Stimulated activated CD4-positive, alpha-beta T cell treated with anti-CD3 and anti-CD28 coated beads, TNF-alpha, amount 100 ng/mL, for 48 hours (primary cell): ENCODE measurements at places on chromosomes 3 and 15.

DNA sequence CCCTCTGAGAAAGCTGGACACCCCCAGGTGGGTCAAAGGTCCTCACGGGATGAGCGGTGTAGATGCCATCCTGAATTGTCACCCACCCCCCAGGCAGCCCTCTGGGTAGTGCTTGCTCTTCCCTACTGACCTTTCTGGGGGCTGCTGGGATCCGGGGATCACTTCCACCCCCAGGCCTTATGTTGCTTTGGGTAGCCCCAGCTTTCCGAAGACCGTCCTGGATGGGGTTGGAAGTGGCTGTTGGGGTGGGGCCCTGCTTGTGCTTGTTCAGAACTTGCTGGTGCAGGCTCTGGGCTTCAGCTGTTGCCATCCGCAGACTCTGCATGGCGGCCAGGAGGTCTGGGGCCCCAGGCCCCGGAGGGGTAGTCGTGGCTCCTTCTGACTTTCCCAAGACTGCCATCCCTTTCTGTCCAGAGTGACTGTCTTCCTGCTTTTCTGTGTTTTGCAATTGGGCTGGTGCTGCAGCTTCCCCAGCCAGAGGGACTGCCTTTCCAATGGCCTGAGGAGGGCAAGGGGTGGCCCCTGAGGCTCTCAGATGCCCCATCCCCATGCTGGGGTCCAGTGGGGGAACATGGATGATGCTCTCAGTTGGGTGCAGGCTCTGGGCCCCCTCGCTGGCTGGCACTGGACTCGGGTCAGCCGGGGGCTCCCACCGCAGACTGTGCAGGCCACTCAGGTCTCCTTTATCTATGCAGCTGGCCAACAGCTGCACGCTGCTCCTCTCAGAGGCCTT, 6.3 kb downstream of the XIRP1 start:
- DNase-seq: no peak

GRCh38 chr3:128066676-128067075, 14.4 kb downstream of the SEC61A1 start:
- DNase-seq: no peak

DNA sequence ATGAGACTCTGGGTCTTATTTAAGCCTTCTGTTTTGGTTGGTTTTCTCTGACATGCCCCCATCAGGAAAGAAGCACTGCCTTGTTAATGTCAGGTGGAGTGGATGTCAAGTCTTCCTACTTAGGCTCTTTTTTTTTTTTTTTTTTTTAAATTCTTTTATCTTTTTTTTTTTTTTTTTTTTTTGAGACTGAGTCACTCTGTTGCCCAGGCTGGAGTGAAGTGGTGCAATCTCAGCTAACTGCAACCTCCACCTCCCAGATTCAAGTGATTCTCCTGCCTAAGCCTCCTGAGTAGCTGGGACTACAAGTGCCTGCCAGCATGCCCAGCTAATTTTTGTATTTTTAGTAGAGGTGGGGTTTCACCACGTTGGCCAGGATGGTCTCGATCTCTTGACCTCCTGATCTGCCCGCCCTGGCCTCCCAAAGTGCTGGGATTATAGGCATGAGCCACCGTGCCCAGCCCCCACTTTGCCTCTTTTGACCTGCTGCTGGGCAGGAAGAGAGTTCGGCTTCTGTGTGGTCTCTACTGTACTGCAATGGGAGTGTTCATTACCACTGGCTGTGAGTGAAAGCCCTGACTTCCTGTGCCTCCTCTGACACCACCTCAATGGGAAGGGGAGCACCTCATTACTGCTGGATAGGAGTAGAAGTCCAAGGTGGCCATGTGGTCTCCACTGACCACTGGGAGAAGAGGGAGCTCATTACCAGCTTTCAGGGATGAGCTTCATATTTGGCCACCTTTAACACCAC, 10.9 kb downstream of the CTDSPL start:
- DNase-seq: no peak

- DNase-seq: no peak
Measured at GRCh38 chr3:160135851-160136250, 89.4 kb upstream of the C3orf80 start.

GRCh38 chr3:125433611-125434041, 58.5 kb upstream of the ZNF148 start:
- no peak for DNase-seq

DNA sequence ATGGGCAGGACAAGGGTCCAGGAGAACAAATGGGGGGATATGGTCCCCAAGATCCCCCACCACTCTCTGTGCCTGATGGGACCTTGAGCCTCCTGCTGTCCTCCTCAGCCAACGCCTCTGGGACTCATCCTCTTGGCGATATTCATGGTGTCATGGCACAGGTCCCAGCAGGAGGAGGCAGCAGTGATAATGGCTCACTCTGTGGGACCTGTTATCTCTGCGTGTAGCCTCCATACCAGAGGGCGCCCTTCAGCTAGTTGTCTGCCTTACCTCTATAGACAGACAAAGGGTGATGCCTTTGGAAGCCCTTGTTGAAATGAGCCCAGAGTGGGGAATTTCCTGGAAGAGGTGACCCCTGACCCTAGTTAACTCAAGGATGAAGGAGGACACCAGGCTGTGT, 7.4 kb downstream of the ZBTB47 start:
- DNase-seq: no peak

GRCh38 chr15:62573876-62574275, 408.8 kb upstream of the C2CD4B start:
- DNase-seq: no peak

DNA sequence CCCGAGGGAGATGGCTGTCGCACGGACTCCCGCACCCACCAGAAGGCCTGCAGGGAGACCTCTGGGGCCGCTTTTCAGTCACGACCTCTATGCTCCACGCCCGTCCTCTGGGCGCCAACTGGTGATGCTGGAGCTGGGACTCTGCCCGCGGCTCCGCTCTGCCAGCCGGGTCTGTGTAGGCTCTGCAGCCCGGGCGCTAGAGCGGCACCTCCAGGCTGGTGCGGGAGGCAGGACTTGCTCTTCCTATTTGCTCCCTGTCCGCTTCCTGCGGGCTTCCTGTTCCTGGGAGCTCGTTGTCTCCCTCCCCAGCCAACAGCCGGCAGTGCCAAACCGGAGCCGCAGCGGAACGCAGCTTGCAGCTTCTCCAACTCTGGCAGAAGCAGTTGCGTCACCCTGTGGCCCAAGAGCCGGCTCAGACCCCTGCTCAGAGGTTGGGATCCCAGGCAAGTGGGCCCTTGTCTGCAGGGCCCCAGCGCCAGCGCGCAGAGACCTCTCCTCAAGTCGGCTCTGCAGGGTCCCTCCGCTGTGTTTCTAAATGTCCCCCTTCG, 285.9 kb downstream of the XXYLT1 start:
- no peak for DNase-seq

GRCh38 chr3:16205156-16205870, 30.8 kb downstream of the GALNT15 start:
- no peak for DNase-seq

GRCh38 chr15:70257573-70258248, 160.0 kb upstream of the TLE3 start:
- DNase-seq: no peak

- DNase-seq: no peak
Measured at GRCh38 chr3:48248095-48248850, 7.4 kb downstream of the ZNF589 start.

- DNase-seq: no peak
Measured at GRCh38 chr15:70267879-70268278, 170.2 kb upstream of the TLE3 start.

GRCh38 chr15:31776039-31776438, 254.3 kb upstream of the CHRNA7 start:
- DNase-seq: no peak

GRCh38 chr15:79523266-79523665, 91.1 kb downstream of the MINAR1 start:
- DNase-seq: no peak

DNA sequence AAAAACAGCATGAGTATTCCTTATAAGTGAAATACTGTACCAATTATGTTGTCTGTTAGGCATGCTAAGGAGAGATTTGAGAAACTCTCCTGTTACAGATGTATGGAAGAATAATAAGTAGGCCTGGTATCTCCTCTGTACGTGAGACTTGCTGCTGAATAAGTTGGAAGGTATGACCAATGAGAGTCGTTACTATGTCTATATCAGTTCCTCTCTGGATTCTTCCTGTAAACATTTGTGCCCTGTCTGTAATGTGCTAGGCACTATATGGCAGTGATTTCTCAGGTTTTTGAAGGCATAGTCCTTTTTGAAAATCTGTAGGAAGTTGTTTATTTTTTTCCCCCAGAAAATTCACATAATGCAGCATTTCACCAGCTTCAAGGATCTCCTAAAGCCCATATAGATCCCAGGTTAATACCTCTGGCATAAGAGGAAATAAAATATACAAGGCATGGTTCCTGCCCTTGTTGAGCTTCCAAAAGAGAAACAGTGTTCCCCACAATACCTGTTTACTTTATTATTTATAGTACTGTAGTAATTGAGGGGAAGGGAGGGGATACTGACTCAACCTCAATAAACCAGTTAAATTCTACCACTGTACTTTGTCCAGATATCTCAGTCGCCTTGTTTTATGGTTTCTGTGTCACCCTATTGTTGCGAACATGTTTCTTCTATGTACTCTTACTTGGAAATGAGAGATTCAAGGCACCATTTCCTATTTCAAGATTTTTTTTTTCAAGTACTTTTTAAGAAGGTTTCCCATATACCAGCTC, 28.6 kb downstream of the MAP2K5 start:
- no peak for DNase-seq

GRCh38 chr3:67325231-67325630, 327.1 kb downstream of the KBTBD8 start:
- no peak for DNase-seq

DNA sequence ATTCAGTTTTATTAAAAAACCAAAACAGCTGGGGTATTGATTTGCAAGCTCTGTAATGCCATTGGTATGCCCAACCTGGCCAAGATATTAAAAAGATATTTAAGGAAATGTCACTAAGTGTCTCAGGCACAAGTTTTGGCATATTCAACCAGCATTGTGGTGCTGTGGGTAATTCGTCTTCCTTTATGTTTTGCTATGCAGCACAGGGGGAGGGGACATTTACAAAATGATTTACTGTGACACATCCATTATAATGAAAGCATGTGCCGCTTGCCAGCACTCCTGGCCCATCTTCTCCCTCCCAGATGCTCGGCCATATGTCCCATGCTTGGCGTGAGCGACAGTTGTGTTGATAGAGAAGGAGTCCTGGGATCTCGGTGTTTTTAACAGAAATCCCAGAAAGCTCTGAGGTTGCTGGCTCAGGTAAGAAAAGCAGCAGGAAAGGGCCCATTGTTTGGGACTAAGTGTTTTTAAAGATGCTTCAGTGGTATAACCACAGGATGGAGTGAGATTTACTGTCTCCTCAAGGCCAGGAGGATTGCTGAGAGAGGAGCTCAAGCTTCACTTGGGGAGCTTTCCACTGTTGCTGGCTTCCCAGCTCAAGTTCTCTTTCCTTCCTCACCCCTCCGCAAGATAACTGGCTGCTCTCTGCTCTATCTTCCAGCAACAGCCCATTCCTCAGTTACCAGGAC, 158.2 kb upstream of the TSC22D2 start:
- no peak for DNase-seq

- DNase-seq: no peak
Measured at GRCh38 chr3:70393881-70394612, 81.6 kb upstream of the MDFIC2 start.

GRCh38 chr3:4060064-4060463, 243.1 kb upstream of the SETMAR start:
- DNase-seq: no peak

GRCh38 chr3:132966374-132966773, 71.8 kb upstream of the TMEM108 start:
- no peak for DNase-seq

DNA sequence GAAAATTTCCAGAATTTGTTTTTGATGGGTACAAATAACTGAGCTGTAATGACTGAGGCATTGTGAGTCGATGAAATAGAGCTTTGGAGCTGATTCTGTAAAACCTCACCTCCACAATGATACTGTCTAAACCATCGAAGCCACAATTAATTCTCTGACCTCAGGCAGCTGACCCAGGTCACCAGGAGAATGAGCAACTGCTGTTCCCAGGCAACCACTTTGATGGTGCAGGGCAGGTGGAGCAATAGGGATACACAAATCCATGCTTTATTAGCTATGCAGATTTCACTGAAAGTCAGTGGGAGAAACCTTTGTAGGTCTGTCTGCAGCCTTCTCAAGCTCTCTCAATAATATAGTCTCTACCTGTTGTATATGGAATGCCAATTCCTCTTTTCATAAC, 204.4 kb downstream of the RYR3 start:
- no peak for DNase-seq

GRCh38 chr3:108951820-108952501, 1.7 kb downstream of the GUCA1C start:
- DNase-seq: no peak

DNA sequence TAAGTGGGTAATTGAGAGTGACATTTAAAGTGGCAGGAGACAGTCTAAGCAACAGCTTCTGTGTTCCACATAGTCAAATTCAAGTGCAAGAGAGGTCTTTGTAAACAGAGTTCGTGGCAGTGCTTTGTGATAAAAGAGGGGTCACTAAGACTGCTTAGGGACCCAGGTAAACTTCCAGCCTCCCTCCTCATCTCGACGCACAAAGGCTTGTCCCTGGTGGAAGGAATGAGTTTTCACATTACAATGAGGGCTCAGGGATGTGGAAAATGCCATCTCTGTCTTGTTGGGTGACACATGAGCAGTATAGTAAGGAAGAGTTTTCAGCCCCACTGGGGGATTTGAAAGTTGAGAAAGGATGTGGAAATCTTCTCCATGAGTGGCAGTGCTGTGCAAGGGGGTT, 7.3 kb downstream of the GMNC start:
- DNase-seq: no peak

- no peak for DNase-seq
Measured at GRCh38 chr3:48241796-48242455, 1.0 kb downstream of the ZNF589 start.

- DNase-seq: no peak
Measured at GRCh38 chr15:26773067-26773877, 406 bp upstream of the GABRB3 start.

DNA sequence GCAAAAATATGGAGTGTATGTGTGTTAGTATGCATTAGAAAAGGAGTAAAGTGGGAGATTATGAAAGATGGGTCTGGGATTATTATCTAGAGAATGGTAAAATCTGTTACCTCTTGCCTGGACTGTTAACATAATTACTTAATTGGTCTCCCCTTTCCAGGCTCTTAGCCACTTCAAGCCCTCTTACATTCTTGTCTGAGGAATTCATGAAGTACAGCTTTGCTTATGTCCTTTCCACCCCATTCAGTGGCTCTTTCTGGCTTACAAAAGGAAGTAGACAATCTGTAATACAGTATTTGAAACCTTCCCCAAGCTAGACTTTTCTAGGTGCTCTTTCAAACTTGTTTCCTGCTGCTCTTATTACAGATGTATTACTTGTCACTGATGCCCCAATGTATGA, 129.8 kb downstream of the MBNL1 start:
- DNase-seq: no peak

DNA sequence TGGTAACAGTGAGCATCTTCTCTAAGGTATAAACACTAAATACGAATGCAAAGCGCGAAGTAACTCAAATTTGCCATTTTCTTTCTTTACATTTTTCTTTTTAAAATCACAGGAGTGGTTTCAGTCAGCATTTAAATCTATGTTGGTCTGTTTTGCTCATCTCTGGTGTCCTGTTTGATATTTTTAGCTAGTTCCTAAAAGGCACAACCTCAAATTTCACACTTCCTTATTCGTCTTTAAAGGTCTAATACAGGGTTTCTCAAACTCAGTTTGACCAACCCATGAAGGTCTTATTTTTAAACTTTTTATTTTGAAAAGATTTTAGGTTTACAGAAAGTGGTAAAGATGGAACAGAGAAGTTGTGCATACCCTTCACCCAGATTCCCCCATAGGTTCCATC, 201.1 kb downstream of the MAGI1 start:
- no peak for DNase-seq

- no peak for DNase-seq
Measured at GRCh38 chr3:127011270-127011992, 28.5 kb downstream of the PLXNA1 start.

GRCh38 chr3:177459401-177459800, 262.1 kb upstream of the TBL1XR1 start:
- DNase-seq: no peak
